ENCODE measurements at places on chromosomes 3 and 15.

- DNase-seq = peak; percentile 65
Observed at GRCh38 chr3:172520301-172520831, 2.9 kb downstream of the TNFSF10 start.

- DNase-seq = peak; percentile 93
Observed at GRCh38 chr15:99703603-99704443, 29.4 kb downstream of the LYSMD4 start.

DNA sequence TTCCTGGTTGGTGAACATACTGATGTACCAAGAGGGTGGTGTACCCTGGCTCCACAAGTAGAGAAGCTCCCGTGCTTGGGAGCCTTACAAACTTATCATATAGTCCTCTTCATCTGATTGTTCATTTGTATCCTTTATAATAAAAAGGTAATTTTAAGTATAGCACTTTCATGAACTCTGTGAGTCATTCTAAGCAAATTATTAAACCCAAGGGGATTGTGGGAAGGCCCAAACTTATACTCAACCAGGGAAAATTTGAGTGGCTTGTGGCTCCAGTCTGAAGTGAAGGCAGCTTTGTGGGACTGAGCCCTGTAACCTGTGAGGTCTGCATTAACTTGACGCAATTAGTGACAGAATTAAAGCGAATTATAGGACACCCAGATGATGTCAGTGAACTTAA, 29.0 kb downstream of the TTBK2 start:
- no peak for DNase-seq

GRCh38 chr3:60870396-60870795, 380.9 kb downstream of the FHIT start:
- no peak for DNase-seq

- no peak for DNase-seq
Observed at GRCh38 chr3:124685067-124685466, 45.2 kb upstream of the UMPS start.

- no peak for DNase-seq
Observed at GRCh38 chr3:73637042-73637441, 12.3 kb upstream of the PDZRN3 start.

GRCh38 chr3:133855002-133855370, 40.7 kb downstream of the RAB6B start:
- DNase-seq = no peak

- DNase-seq = peak; percentile 64
Observed at GRCh38 chr3:151301787-151302186, 14.8 kb downstream of the GPR87 start.

GRCh38 chr3:25483456-25483855, 55.4 kb downstream of the RARB start:
- no peak for DNase-seq

DNA sequence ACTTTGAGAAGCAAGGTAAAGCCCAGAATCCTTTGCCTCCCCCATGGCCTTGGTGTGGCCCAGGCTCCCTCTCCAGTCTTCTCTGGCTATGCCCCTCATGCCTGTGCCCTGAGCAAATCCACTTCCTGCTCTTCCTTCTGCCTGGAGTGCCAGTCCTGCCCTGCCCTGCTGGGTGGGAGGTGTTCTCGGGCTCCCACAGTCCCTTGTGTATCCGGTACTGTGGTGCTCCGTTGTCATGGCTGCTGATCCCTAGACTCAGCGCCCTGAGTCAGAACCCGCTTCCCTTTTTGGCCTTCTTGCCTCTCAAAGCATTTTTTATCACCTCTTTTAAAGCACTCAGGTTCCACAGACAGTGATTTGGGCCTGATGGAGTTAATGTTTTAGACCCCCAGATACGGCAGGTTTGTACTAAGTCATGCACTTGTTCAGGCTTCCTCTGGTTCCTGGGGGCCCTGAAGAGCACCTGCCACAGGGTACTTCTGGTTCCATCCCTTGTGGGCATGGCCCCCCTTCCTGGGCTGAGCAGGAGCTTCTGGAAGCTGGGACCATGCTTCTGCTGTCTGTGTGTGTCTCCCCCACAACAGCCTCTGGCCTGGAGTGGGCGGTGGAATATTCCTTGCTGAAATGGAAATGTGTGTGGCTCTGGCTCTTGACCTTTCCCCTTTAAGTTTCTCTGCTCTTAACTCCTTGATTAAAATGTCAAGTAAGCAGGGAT, 29.6 kb upstream of the ADAMTS7 start:
- DNase-seq = no peak

DNA sequence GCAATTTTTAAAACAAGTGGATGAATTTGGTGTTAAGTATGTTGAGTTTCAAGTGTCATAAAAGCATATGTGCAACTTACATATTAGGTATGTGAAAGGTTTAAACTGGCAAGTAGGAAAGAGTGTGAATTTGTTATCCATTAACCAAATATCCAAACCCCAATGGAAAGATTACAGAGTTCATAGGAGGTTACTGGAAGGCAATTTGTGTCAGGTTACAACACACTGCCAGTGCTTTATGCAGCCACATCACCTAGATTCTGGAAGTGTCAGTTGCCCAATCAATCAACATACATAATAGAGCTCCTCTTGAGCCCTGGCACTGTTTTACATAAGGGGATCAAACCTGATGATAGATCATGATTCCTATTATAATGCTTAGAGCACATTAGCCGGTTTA, 261.0 kb downstream of the ROBO1 start:
- DNase-seq = no peak

GRCh38 chr15:52677593-52678467, 1.4 kb downstream of the ATOSA start:
- DNase-seq = peak; percentile 62

- no peak for DNase-seq
Observed at GRCh38 chr3:123388811-123389627, 59.9 kb downstream of the ADCY5 start.

DNA sequence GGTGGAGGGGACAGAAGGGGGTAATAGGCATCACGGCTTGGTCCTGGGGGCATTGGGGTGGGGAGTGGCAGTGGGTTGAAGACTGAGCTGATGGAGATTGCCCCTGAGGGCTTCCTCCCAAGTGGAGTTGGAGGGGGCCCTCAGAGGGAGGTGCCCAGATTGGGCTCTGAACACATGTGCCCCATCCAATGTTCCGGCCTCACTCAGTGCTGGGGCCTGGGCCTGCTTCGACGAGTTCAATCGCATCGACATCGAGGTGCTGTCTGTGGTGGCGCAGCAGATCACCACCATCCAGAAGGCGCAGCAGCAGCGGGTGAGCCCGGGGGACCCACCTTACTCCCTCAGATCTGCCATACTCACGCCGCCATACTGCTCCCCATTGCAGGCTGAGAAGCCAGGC, 45.3 kb downstream of the DNAH1 start:
- DNase-seq = no peak

DNA sequence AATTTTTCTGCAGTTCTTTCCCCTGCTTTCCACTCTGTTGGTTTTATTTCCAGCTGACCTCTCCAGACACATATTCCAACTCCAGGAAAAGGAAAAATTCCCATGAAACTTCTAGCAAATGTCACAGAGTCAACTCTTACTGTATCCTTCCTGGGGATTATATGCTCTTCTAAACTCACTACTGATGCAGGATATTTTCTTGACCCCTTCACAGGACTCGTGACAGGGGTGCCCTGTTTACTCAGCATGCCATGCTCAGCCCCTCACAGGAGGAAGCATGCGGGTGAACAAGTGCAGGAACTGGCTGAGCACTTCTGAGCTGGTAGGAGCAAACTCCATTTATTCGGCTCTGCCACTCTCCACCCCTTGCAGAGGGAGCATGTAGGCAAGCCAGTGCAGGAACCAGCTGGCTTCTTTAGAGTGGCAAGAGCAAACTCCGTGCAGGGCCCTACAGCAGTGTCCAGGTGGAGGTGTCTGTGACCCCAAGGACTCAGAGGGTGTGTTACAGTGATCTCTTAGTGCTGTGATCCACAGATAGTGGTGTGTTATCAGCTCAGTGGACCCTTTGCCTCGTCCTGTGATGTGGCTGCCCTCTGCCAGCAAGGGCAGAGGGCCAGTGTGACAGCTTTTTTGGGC, 413.6 kb upstream of the GRM7 start:
- DNase-seq = no peak

DNA sequence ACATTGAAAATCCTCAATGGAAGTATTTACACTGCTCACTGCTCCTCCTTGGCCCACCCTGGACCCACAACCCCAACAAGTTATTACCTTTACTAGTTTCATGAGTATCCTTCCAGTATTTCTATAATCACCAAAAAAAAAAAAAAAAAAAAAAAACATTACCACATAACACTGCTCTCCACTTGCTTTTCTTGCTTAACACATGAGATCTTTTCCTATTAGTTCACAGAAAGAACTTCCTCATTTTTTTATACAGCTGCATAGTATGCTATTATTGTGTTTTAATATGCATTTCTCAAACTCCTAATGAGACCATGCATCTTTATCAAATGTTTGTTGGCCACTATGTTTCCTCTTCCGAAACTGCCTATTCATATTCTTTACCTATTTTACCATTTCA, 14.6 kb downstream of the GABPB1 start:
- no peak for DNase-seq

- DNase-seq = peak; percentile 58
Observed at GRCh38 chr15:34038871-34039789, at the start of gene AVEN. TSS of gene AVEN (minus strand) at chr15:34039204. CDS start at chr15:34039046, 158 bp downstream.

DNA sequence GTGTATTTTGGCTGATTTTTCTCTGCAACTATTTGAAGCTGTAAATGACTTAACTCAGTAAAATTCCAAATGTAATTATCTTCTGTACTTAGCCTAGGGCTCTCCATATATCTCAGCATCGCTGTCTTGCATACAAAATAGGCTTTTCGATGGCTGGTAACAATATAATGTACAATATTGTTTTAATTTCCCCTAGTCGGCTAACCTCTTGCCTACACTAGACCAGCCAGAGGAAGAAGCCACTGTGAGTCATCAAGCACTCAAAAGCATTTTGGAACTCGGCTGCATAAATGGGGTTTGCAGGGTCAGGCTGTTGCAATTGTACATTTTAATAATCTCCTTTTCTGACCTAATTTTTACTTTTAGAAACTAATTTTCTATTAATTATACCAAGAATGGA, 583.8 kb downstream of the FOXP1 start:
- DNase-seq = peak; percentile 70

- DNase-seq = no peak
Observed at GRCh38 chr3:73192036-73192738, 130.7 kb downstream of the EBLN2 start.

DNA sequence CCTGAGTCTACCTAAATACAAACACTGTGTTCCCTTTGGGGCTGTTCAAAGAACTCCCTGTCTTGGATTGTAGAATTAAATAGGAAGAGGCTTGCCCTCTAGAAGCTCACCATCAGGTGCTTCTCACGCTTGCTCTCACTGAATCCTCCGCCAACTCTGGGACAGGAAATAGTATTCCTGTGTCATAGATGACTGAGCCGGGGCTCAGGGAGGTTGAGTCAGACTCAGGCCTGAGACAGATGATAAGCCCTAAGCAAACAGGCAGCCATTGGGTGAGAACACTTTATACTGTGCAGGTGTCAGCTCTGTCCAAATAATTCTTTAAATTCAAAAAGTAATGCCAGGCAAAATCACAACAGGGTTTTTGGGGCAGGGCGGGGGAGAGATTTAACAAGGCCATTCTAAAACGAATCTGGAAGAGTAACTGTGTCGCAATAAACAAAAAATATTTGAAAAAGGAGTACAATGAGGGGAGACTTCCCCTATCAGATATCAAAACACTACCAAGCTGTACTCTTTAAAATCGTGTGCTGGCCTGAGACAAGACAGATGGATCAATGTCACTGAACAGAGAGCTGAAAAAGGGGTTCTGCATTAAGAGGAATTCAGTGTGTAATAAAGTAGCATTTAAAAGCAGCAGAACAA, 59.0 kb downstream of the EPHB3 start:
- DNase-seq = peak; percentile 13
